Retina (tissue), 1 donor: ENCODE measurements at places on chromosomes 5 and 9.

DNA sequence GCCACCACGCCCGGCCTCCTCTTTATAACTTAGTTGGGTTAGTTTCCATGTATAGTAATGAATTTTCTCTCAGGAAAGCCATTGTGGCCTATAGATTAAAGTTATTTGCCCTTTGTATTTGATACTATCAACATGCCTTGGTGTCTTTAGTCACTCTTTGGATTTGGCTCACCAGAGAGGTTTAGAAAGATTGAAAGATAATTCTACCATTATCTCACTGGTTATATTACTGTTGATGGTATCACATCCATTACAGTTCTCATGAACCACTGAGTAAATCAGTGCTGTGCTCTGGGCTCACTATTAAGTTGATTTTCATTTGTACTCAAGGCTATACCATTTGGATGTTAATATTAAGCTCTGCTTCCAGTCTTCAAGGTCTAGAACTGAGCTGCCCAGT is 87.0 kb downstream of the ZSWIM6 start:
- DNase-seq: no peak

- no peak for DNase-seq
Measured at GRCh38 chr5:146101646-146102045, 3.7 kb downstream of the PLAC8L1 start.

DNA sequence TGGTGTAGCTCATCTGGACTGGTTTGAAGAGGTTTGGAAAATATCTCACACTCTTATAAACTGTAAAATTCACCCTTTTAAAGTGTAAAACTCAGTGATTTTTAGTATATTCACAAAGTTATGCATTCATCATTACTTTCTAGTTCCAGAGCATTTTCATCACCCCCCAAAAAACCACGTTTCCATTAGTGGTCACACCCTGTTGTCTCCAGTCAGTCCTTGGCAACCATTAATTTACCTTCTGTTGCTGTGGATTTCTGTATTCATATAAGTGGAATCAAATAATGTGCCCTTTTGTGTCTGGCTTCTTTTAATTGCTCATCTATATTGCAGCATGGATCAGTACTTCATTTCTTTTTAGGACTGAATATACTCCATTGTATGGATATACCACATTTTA is 18.4 kb downstream of the NIPBL start:
- no peak for DNase-seq

DNA sequence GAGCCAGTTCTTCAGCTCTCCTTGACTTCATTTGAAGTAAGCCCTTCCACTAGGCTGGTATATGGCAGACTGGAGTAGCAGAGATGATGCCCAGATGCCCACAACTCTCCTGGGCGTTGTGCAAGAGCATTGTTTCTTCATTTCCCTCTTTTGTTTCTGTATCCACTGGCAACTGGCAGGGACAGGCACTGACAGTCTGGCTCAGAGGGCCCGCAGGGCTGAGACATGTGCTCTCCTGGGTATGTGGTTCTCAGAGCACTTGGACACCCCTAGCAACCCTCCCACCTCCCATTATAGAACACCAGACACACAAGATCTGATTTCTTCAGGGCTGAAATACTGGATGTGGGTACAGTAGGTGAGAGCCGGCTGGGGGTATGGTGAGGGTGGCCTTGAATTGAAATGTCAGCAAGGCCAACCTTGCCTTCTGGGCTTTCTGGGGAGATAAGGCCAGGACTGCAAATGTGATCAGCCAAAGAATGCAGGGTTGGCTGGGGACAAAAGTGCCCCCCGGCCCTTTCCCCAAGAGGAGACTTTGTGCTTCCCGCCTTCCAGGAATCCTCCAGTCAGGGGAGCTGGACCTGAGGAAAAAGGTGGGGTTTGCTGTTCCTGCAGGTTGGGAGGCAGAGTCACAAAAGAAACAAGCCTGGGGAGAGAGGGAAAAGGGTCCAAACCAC is 28.6 kb upstream of the CTNNA1 start:
- no peak for DNase-seq

DNA sequence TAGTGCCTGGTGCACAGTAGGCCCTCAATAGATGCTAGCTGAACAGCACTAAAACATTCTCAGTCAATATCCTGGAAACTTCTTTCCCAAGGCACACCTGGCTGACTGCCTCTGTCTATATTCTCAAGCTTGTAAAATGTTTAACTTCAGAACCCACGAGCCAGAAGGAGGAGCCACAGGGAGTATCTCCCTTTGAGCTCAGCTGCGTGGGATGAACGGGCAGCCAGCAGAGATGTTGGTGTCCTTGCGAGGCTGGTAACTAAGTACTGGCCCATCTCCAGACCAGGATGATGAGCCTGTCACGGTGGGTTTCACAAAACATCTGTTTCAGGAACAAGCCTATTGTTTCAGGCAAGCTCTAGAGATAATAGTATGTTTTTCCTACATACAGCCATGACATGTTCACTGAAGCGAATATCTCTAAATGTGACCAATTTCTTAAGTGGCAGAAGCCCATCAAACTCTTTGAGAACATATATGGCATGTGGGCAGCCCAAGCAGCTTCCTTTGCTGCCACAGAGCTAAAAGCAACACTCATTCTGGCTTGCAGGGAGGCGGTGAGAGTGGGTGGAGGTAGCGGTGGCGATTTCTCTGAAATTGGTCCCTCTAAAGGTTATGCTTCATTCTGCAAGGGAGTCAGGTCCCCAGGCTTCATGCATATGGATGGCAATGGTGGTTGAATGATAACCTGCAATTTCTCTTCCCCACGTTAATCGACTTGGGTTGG is 206.2 kb downstream of the TTLL11 start:
- DNase-seq: no peak

DNA sequence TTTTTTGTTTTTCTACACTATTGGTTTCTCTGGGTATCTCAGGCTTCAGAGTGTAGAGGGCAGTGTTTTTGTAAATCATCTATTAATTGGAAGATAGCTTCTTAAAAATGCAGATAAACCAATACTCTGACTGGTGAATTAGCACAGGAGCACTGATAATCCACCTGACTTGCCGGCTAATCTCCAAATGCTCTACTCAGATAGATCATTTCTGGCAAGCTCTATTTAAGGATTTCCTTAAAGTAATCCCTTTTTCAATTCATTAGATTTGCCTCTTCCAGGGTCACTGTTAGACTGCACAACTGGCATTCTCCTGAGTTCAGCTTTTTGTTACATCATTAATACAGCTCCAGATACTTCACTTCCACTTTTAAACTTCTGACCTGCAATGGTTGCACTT is 1390.3 kb upstream of the NUDT12 start:
- DNase-seq: no peak

GRCh38 chr9:14389146-14389545 is 75.2 kb upstream of the NFIB start:
- no peak for DNase-seq

DNA sequence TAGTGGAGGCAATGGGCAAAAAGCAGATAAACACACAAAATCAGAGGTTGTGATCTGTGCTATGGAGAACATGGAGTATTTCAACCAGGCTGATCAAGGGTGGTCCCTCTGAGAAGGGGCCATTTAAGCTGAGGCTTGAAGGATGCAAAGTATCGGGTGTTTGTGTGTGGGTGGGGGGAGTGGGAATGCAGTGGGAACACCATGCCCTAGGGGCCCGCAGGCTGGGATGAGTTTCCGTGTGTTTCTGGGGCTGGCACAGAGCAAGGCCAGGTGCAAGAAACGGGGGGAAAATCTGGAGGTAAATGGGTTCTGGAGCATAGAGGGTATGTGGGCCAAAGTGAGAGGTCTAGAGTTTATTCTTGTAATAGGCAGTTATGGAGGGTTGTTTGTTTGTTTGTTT is 13.8 kb upstream of the LARP1 start:
- DNase-seq: no peak
